NCI-H1105 (cell line): ENCODE measurements at places on chromosomes 12 and 14.

DNA sequence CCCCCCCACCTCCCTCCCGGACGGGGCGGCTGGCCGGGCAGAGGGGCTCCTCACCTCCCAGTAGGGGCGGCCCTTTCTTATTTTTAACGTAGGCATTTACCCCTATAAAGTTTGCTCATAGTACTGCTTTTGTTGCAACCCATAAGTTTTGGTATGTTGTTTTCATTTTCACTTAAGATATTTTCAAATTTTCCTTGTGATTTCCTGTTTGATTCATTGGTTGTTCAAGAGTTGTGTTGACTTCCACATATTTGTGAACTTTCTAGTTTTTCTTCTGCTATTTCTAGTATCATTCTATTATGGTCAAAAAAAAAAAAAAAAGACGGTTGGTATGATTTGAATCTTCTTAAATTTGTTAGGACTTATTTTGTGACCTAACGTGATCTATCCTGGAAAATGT lies 6.5 kb downstream of the NOXRED1 start:
- no peak for DNase-seq

DNA sequence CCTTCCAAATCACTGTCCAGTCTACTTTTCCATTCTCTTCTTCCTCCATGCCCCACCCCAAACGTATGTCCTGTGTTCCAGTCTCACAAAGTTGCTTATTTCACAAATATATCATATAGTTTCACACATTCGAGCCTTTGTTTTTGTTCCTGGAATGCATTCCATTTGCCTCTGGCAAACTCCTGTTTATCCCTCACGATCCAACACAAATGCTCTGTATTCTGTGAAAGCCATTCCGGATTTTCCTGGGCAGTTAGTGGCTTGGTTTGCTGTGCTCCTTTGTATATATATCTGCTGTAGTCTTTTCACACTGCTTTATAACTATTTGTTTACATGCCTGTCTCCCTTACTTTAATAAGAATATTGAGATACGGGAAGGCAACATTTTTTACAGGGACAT lies 9.0 kb downstream of the RIC8B start:
- no peak for DNase-seq

- DNase-seq: no peak
These were observed 105.0 kb upstream of the CPNE8 start for GRCh38 chr12:39010406-39010805.

DNA sequence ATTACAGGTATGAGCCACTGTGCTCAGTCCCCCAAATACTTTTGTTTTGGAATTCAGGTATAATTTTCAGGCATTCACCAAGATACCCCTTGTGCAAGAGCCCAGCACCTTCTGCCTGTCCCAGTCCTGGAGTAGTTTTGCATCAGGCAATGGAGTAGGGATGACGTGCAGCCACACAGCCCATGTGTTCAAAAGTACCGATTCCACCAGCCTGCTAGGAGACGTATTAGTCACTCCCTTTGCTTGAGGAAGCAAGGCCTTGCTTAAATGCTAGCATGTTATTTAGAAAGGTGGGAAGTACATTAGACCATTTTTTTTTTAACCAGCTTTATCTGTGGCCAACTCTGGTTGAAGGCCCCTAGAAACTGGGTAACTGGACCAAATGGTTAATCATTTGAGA lies 15.0 kb upstream of the GALNT16 start:
- DNase-seq: no peak

DNA sequence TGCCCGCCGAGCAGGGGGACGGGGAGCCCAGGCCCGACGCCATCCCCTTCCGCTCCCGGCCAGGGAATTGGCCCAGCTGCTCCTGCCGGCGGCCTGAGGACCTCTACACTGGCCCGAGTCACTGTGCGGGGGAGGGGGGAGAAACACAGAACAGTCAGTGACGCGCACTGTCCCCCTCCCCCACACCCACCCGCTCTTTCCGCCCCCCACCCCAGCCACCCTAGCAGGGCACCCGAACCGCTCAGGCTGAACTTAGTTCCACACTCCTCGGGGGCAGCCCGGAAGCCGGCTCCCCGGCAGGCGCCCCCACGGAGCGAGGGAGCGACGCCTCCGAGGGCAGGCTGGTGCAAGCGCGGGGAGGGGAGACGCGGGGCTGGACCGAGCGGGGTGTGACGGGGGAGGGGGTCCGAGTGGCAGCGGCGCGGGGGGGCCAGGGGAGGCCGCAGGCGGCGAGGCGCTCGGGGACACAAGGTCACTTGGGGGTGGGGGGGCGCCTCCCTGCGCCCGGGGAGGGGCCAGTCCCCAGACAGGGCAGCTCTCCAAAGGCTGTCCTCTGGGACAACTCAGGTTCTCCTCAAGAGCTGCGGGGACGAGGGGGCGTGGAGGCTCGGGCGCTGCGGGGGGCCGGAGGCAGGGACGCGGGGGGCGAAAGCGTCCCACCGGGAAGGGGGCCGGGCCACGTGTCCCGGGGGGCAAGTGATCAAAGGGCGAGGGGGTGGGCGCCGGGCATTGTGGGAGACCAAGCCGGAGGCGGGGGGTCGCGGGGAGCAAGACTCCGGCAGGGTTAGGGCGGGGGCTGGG lies 648 bp downstream of the CHD4 start:
- DNase-seq: peak; percentile 4

DNA sequence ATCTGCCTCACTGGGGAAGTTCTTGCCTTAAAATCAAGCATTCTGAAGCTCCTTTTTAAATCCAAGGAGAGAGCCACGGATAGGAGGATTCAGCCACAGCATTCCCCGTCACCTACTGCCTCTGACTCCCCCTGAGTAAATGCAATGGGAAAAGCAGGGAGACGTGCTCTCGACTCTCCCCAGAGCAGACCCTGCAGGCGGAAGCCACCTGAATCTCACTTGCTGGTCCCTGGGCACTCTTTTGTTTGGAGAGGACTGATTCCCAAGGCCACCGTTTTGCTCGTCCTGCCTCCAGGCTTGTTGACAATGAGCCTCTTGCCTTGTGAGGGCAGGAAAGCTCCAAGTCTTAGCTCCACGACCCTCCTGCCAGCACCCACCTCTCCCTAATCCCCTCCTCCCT lies 204.5 kb downstream of the SLC15A4 start:
- DNase-seq: no peak

- no peak for DNase-seq
These were observed 5.8 kb upstream of the NEMF start for GRCh38 chr14:49858383-49858782.

- DNase-seq: no peak
These were observed 46.9 kb upstream of the MDM1 start for GRCh38 chr12:68378872-68379606.

- peak; percentile 80 for DNase-seq
These were observed at the start of gene SART3 for GRCh38 chr12:108560752-108561719. Gene SART3, minus strand, starts transcription at chr12:108561173. Its CDS starts 19 bp downstream, at chr12:108561154.

DNA sequence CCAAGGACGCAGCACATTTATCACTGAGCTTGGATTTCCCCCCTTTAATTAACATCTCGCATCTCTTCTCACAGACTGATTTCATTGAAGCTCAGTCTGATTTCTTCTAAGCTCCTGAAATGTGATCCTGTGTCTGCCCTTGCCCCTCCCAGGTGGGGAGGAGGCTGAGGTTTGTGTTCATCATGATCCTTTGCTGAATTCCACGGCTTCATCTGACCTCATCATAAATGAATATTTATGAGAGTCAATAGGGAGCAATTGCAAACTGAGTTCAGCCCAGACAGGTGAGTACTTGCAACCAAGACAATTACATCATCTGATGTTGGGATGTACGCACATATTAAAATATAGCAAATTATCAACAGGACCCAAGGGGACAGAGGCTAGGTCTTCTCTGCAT lies 72.4 kb downstream of the MAP1LC3B2 start:
- no peak for DNase-seq

- no peak for DNase-seq
These were observed 101.1 kb downstream of the BBS10 start for GRCh38 chr12:76247026-76247646.

DNA sequence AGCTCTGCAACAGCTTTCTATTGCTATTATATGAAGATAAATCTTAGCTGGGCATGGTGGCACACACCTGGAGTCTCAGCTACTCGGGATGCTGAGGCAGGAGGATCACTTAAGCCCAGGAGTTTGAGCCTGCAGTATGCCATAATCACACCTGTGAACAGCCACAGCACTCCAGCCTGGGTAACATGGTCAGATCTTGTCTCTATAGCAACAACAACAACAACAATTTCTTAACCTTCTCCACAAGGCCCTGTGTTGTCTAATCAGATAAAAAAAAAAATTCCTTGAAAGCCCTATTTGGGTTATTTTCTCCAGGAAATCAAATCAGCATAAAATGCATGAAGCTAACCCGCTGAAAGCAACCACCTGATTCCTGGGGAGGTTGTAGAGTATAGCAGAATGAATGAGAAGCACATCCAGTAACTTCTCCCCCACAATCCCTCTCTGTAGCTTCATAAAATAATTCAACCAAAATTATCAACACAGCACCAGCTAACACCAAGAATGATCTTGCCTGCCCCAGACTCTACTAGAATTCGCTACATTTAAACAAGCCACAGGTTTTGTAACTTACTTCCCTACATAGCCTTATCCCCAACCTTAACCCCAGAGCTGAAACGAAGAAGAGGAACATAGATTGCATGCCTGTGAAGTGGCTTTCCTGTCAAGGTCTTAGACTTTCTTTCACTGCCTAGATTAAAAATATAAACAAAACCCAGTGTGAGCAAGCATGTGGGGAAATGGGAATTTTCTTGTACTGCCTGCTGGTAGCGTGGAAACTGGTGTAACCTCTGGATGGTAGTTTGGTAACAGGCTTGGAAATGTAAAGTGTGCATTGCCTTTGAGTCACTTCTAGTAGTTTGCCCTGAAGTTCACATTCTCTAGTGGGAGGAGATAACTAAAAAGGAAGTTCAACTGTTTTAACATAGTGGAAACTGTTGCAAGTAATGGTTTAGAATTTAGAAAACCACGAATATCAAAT lies 6.0 kb upstream of the STK38L start:
- no peak for DNase-seq

GRCh38 chr14:78107166-78107565 lies 63.0 kb upstream of the NRXN3 start:
- no peak for DNase-seq

DNA sequence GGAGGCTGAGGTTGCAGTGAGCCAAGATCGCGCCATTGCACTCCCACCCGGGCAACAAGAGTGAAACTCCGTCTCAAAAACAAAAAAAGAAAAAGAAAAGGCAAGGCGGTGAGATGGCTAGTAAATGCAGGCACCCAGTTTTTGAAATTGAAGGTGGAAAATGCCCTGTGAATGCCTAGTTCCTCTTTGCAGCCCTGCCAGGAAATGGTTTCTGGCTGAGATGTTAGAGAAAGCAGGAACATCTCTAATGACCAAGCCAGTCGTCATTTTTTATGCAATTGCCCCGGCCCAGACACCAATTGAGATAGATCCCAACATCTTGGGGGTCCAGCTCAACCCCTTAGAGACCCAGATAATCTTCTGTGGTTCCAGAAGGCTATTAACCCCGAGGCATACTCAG lies 17.0 kb downstream of the SLC8A3 start:
- no peak for DNase-seq

DNA sequence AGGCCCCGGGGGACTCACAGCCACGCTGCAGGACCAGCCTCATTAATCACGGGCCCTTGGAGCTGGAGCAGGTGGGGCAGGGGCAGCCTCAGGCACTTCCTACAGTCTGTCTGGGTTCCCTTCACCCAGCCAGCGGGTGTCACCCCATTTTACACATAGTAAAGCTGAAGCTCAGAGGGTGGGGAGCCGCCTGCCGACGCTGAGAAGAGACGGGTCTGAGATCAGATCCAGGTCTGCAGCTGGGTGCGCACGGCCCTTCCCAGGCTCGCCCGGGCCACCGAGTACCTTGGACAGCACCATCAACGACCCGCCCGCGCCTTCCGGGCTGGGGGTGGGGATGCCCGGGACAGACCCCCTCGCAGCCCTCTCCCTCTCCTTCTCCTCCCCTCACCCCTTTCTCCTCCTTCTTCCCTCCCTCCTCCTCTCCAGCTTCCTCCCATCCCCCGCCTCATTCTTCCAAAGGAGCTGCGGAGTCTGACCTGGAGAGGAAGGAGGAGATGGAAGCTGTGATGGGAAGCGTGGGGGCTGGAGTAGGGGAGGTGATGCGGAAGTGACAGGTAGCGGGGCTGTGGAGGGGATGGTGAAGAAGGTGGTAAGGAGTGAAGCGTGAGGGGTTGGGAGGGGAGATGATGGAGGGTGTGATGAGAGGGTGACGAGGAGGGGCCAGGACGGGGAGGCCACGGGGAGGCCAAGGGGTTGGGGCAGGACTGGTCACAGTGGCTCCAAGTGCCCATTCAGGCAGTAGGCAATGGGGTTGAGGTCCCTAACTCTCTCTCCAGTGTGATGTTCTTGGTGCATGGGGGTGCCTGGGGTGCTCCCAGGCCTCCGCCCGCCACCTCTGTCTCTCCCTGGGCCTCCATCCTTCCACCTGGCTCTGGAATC lies 8.8 kb downstream of the DTX1 start:
- no peak for DNase-seq

- no peak for DNase-seq
These were observed 74.6 kb downstream of the MED13L start for GRCh38 chr12:116202940-116203339.

- DNase-seq: no peak
These were observed 74.3 kb upstream of the SRSF5 start for GRCh38 chr14:69692594-69692993.

DNA sequence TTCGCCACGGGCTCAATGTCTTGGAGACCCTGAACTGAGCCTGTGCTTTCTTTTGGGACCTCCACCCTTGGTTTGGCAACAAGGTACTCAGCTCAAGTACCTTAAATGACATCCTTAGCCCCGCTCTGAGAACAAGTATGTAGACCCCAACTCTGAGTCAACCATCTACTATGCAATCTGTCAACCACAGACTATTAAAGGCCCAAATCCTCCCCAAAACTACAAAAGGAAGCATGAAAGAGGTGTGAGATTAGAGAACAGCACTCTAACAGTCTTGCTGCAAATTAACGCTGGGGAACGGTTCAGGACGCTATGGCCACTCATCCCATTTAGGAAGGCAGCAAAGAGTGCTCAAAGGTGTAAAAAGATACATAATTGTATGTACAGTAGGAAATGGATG lies 52.1 kb downstream of the CCDC88C start:
- DNase-seq: no peak

DNA sequence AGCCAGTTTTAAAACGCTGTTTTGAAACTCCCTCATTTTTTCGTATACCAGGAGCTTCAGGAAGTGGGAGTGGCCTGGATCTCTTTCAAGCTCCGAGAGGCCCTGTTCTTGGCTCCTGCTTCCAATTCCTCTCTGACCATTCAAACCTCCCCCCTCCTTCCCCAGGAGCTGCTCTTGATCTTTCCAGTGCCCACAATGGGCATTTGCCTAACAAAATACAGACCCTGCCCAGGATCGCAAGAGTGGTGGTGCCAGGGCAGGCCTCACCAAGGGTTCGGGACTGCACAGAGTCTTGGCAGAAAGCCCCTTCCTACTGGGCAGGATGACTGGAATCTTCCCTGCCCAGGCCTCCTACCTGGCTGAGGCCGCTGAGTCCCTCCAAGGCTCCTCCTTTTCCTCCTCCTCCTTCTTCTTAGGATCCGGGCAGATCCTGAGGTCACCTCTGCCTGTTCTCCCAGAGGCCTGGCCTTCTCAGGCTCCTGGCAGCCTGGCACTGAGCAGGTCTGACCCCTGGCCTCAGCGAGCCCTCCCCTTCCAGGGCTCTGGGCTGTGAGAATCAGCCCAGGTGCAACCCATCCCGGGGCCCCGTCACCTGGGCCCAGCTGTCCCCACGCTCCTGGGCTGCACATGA lies 46.9 kb upstream of the NOS1 start:
- DNase-seq: peak; percentile 4
